ENCODE measurements at places on chromosomes 5 and 9. TPM values are rescaled to one million over a fixed set of nuclear protein-coding genes. Genes with fewer than 3 reads are reported as not detected.

GRCh38 chr5:91302305-91302704, 80.8 kb downstream of the ARRDC3 start:
- no peak for DNase-seq

DNA sequence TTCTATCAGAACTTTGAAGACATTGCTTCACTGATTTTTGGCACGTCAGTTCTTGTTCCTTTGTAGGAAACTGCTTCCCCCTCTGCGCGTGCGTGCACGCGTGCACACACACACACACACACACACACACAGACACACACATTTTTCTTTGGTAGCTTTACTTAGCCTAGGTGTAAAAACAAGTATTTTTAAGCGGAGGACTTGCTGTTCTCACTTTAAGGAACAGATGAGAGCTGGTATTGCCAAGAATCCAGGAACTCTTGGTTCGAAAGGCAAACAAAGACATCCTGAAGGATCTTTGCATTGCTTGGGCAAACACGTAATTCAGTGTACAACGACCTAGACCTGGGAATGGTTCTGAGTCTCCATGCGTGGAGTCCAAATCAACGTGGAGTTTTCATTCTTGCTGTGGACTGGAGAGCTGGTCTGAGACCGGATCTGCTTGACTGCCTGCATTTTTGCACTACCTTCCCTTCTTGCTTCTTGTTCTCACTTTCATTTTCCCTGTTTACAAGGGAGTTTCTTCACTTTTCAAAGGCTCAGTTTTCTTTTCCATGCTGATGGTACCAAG, 8.2 kb downstream of the TMEM268 start:
- DNase-seq = no peak

DNA sequence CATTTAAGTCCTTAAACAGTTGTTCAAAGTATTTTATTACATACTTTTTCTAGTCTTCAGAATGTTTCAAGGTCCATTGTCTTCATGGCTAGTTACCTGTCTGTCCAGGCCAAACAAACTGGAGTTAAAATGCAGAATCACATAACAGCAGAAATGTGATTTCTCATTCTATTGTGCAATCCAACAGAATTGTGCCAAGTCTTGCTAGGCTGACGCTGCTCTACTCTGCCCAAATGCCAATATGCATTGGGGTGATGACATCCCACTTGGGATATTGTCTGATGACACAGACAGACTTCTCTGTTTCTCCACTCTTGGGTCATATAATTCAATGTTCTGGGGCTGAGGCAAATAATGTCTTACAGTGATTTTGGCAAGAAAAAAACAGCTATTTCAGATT, 5.2 kb upstream of the SLC22A5 start:
- no peak for DNase-seq

- DNase-seq = no peak
Observed at GRCh38 chr9:84703793-84704192, 34.3 kb downstream of the NTRK2 start.

- DNase-seq = no peak
Observed at GRCh38 chr9:132127888-132128534, 33.8 kb upstream of the NTNG2 start.

- no peak for DNase-seq
Observed at GRCh38 chr9:21056931-21057330, 20.8 kb downstream of the IFNB1 start.

GRCh38 chr5:109252731-109253130, 157.0 kb downstream of the PJA2 start:
- no peak for DNase-seq

DNA sequence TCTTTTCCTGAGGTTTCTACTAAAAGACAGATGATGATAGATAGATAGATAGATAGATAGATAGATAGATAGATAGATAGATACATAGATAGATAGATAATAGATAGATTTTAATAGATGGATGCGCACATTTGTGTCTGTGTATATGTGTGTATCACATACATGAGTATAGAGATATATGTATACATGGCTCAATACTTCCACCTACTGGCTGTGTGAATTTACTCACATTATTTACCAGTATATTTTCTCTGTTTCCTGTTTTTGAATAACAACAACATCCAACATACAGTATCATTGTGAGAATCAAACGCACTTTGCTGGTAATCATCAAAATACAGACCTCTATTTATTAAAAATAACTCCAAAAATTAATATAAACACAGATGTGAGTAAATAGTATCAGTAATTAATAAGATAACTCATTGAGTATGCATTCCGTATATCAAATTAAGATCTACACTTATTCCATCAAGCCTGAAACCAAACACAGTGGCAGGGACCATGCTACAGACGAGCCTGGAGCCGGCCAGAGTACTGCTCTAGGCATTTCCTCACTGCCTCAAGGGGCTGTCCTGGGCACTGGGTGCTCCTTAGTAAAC, 338.0 kb downstream of the SEMA5A start:
- no peak for DNase-seq

DNA sequence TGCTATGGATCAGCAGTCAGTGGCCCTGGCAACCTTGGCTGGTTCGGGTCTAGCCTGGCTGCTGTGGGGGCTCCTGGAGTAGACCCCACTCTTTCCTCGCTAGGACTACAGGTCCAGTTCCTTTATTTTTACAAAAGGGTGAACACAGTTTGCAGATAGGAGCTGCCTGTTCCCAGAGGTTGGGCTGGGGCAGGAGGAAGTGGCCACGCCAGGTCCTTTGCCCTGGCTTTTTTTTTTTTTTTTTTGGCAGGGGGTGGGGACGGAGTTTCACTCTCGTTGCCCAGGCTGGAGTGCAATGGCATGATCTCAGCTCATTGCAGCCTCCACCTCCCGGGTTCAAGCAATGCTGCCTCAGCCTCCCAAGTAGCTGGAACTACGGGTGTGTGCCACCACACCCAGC, 7.9 kb downstream of the SLC2A6 start:
- no peak for DNase-seq

DNA sequence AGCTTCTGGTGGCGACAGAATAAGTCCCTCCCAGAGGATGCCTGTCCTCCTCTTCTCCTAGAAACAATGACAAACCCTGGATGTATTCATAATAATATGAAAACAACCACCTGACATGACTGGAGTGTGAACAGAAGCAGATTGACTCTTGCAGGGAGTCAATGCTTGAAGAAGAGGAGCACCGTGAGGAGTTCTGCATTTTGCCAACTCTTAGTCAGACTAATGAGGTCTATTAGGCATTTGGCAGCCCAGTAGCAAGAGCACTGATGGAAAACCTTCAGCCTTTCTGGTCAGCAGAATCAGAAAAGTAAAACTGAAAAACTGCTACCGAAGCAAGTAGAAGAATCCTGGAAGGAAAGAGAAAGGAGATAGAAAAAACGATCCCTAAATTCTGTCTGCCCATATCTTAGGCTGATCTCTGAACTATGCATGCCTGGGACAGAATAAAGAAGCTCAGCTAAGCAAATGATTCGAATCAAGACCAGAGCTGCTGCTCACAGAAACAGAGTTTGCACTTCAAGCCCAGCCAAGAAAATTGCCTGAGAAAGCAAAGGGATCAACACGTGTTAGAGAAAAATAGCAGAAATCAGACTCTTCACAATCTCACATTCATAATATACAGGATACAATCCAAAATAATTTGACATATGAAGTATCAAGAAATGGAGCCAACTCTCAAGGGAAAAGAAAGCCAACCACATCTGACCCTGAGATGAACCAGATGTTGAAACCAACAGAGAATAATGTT, 69.5 kb upstream of the OSMR start:
- no peak for DNase-seq

DNA sequence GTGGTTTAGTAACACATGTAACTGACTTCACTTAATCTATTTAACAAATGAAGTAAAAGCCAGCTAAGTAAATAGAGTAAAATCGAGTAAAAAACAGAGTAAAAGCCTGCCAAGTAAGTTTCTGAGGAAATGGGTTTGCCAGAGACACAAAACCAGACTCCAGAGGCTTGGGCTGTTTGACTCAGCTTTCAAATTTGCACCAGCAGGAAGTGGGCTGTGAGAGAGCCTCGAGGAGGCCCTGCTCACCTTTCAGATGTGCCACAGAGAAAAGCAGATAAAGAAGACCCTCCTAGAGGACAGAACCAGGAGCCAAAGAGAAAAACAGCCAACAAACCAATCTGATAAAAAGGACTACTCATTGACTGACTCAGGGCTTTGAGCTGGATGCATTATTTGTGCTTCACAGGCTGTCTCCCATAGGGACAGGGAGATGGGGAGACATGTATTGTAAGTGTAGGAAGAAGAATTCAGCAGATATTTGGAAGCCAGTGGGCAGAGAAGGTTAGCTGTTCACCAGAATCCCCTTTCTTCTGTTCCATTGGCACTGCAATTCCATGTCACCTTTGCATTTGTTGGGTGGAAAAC, 14.4 kb upstream of the AMACR start:
- peak; percentile 41 for DNase-seq

- DNase-seq = no peak
Observed at GRCh38 chr5:139410993-139411828, 7.3 kb upstream of the SPATA24 start.

DNA sequence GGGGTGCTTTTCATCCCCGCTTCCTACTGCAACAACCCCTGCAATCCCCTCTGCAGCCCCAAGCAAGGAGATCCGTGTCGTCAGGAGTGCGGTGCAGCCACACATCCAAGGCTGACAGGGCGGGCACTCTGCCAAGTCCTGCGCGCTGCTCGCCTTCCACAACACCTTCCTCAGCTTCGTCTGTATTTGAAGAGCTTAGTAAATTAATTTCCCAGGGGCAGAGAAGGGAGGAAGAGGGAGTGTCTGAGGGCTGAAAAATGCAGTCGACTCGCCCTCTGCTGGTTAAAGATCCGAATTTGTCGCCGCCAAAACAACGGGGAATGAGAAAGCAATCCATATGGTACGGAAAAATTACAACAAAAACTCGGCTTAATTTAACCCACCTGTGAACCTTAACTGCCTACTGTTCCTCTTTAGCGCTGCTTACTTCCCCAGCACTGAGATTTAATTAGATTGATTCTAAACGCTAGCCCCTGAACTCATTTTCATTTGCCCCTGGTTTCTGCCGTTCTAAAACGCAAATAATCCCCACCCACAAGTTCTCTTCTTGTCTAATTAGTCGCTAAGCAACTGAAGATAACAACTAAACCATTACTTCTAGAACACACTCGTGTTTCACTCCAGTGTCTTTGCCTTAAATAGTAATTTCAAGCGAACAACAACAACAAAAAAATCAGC, 10.9 kb upstream of the PCDHB1 start:
- no peak for DNase-seq

DNA sequence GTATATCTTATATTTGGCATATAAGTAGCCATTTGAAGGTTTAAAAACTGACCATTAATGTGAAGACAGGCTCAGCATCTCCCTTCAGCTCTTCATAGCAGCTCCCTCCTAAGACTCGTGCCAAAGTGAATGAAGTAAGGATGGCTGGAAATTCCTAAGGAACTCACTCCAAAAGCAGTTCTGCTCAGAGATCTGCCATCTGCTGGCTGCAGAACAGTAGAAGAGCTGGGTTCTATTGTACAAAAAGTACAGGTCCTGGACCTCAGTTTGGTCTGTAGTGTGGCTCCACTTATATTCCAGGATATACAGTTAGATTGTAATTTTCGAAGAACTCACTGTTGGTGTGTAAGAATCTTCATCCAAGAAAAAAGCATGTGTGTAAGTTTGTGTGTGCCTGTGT, 104.9 kb upstream of the RUSC2 start:
- DNase-seq = no peak

GRCh38 chr5:95726811-95727763, 4.0 kb upstream of the RHOBTB3 start:
- no peak for DNase-seq

- DNase-seq = no peak
Observed at GRCh38 chr9:136054146-136054545, 40.9 kb downstream of the NACC2 start.

GRCh38 chr9:16344343-16344742, 526.1 kb downstream of the BNC2 start:
- no peak for DNase-seq

- no peak for DNase-seq
Observed at GRCh38 chr9:126647585-126648411, 34.1 kb downstream of the LMX1B start.

- DNase-seq = no peak
Observed at GRCh38 chr5:7047511-7048261, 334.5 kb downstream of the TENT4A start.

GRCh38 chr9:35481347-35481975, 8.4 kb upstream of the RUSC2 start:
- no peak for DNase-seq

DNA sequence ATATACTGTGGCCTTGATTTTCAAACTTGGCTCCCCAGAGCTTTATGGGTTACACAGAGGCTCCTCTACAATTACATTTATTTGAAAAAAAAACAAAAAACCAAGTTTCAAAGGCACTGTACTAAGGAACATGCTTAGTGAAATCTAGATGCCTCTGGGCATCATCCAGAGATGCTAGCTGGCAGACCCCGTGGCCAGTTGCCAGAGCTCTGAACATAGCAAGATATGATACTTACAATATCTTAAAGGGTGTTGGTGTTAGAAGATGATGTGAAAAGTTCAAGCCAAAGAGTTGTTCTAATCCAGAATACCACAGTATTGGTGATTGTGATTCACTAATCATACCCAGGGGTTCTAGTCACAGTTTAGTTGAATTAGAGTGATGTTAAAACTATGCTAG, 87.8 kb downstream of the JAK2 start:
- DNase-seq = no peak

The CNTFR gene
- not detected for total RNA-seq

The GDA gene
- total RNA-seq = not detected

The IFNK gene
- not detected for total RNA-seq

The ABO gene
- total RNA-seq = 0.14 TPM

The TAF11L6 gene
- total RNA-seq = not detected

The ELOVL7 gene
- total RNA-seq = 0.68 TPM

The AK1 gene
- 21.0 TPM for total RNA-seq

The LCN12 gene
- total RNA-seq = 2.1 TPM

The NUTM2F gene
- not detected for total RNA-seq

The SPATA31C1 gene
- total RNA-seq = not detected

Measured in activated T-helper 2 cell treated with anti-CD3 and anti-CD28 coated beads, Interferon-gamma antibody, Interleukin-2, Interleukin-4, amounts not matched to agents 10 μg/mL and 5 μg/mL and 100 μg/mL, durations not matched to agents 14 hours and 24 hours and 36 hours (primary cell).